Left colon (tissue), 2 donors: ENCODE measurements at places on chromosomes 7 and 10. TPM values are rescaled to one million over a fixed set of nuclear protein-coding genes. Genes with fewer than 3 reads are reported as not detected.

DNA sequence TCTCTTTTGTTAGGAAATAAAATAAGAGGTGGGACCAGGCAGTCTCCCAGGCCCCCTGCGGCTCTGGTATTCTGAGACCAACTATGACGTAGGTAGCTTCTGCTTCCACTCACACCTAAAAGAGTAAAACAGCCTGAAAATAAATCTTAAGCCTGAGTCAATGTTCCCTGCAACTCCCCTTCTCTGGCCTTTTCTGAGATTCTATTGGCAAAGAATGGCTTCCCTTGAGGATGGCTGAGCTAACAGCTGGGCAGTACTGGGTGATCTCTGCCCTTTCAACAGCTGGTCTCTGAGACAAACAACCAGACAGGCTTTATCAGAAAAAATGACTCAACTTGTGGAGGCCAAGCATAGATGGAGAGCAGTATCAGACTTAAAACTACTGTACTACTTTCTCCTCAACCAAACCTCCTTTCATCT is 58.7 kb downstream of the CREB3L2 start:
- DNase-seq = no peak

DNA sequence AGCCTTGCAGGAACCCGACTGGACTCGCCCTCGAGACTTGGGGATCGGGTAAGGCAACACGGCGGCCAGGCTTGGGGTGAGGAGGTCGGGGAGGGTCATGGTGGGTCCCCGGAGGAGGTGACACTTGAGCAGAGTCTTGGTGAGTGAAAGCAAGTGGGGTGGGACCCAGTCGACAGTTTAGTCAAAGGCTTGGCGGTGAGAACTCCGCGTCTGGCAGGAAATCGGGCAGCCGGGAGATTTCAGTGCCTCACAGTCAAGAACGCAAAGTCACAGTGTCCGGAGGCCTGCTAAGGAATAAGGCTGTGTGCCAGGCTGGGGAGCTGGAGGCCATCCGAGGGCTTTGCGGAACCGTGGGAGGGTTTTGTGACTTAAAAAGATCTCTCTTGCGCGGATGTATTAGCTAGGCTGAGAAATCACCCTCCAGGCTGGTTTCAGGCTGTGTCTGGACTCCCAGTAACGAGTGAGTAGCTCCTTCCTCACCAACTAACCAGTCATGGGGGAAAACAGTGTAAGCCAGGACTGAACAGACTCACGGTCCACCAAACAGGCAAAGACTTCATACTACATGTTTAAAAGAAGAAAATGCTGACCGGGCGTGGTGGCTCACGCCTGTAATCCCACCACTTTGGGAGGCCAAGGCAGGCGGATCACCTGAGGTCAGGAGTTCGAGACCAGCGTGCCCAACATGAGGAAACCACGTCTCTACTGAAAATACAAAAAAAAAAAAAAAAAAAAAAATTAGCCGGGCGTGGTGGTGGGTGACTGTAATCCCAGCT is 613 bp downstream of the AP5Z1 start:
- DNase-seq = no peak

DNA sequence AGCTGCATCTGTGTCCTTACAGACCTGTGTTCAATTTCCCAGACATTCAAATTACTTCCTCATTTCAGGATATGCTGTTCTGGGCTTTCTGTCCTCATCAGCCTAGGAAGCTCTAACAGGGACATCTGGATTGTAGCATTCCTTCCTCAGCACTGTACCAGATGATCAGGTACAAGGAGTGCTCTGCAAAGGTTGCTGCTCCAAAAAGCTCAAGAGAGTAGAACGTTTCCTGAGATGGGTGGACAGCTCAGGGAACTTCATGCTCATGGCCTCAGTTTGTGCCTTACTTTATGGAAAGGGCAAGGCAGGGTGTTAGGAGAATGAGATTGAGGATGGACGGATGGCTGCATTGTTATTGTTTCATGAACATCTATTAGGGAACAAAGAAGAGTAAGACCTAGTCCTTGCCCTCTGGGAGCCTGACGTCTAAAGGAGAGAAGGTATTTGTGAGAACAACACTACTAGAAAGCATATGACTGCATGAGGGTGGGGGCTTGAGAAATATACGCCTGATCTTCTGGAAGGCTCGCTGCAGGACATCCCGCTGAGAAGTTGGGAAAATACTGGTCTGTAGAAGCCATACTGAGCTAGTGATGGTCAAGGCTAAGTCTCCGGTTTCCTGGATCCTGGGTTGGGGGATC is 10.5 kb upstream of the ZNF212 start:
- no peak for DNase-seq

GRCh38 chr7:633381-634018 is 93.0 kb upstream of the DNAAF5 start:
- DNase-seq = no peak

GRCh38 chr10:45555795-45556194 is 116.8 kb downstream of the ZFAND4 start:
- no peak for DNase-seq

DNA sequence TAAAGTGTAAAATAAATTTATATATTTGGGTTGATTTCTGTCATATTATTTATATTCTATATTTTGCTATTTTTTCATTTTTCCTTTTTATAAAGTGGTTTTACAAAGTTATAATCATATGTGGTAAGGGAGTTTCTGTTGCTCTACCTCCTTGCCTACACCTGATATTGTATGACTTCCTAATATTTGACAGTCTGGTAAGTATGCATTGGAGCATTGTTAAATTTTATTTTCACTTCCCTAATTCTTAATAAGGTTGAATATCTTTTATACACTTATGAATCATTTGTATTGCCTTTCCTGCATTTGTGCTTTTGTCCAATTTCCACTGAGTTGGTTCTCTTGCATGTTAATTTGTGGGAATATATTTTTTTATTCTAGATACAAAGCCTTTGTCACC is 492.4 kb downstream of the GRID1 start:
- DNase-seq = no peak

DNA sequence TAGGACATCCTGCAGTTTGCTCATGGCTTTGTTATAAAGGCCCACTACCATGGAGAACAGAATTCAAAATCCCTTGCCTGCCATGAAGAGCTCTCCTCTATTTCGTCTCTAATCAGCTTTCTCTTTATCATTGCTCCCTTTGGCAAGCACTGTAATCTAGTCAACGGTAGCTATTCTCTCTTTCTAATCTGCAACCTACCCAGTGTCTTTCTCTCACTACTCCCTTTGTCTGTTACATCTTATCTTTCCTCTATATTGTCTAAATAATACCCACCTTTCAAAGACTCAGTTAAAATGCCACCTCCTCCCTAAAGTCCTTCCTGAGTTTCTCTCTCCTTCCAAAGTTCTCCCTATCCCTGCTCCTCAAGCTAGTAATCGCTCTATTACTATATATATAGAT is 108.1 kb downstream of the FZD1 start:
- DNase-seq = no peak

DNA sequence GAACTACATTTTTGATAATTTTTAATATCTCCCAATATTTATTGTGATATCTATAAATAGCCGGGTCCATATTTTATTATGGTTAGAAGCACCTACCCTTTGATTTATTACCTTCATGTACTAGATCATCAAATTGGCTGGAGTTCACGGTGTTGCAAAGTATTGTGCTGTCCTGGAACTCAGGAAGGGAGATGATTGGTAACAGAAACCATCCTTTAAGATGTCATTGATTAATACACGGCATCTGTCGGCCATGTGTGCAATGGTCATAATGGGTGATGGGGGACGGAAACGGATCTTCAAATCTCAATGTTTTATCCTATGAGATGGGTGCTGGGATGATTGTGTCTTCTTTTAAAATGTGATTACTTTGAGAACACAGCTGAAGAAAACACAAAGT is 157.0 kb downstream of the NEBL start:
- no peak for DNase-seq

DNA sequence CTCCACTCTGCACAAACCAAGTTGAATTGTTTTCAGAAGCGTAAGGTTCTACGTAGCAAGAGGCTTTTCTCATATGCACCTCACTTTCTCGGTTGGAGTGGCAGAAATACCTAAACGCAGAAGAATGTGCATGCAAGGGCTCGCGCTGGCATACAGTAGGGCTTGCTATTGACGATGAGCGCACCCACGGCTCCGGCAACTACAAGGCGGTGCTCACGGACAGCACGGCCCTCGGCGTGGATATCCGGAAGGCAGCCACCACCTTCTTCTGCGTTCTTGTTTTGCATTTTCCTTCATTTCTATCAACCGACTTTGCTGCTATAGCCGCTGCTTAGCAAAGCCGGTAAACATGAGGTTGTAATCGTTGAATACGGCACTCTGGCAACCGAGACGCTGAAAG is 51.1 kb upstream of the UBE3C start:
- no peak for DNase-seq

IGF2BP3 gene
- not detected for total RNA-seq

MYOF gene
- 110 TPM for total RNA-seq

CNOT4 gene
- total RNA-seq = 21.0 TPM

EBLN1 gene
- total RNA-seq = not detected

SCART1 gene
- 2.1 TPM for total RNA-seq
